ENCODE measurements at places on chromosomes 4 and X.

GRCh38 chrX:24235084-24235710 lies 78.7 kb downstream of the SUPT20HL2 start:
- DNase-seq: no peak

DNA sequence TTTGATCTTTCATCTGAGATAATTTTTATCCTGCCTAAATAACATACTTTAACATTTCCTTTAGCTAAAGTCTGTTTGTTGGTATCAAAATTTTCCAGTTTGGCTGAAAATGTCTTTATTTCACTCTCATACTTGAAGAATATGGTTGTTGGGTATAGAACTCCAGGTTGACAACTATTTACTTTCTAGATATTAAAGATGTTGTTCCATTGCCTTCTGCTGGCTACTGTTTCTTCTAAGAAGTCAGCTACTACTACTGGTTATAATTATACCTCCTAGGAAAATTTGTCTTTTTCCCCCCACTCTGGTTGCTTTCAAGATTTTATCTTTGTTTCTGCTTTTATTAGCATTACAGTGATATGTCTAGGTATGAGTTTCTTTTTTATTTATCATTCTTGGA lies 75.7 kb downstream of the SH3RF1 start:
- no peak for DNase-seq

DNA sequence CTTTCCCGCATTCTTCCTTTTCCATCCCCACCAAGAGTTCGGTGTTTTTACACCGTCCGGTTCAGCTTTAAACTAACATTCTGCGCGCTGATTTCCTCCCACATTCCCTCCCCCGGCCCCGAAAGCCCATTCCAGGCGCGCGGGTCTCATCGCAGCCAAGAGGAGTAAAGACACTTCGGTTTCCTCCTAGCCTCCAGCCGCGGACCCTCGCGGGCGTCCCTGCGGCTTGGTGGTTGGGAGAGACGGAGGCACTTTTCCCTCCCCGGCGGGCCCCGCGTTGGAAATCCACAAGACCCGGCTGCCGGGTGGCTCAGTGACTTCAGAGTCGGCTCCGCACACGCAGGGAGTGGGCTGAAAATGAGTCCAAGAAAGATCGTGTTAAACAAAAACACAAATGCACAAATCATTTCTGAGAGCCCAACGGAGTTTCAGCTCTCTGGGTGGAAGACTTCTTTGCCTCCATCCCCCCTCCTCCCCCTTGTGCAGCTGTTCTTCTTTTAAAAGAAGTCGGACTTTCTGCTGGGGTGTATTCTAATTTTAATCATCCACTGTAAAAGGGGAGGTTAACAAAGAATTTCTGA lies 2.0 kb upstream of the ARX start:
- no peak for DNase-seq

DNA sequence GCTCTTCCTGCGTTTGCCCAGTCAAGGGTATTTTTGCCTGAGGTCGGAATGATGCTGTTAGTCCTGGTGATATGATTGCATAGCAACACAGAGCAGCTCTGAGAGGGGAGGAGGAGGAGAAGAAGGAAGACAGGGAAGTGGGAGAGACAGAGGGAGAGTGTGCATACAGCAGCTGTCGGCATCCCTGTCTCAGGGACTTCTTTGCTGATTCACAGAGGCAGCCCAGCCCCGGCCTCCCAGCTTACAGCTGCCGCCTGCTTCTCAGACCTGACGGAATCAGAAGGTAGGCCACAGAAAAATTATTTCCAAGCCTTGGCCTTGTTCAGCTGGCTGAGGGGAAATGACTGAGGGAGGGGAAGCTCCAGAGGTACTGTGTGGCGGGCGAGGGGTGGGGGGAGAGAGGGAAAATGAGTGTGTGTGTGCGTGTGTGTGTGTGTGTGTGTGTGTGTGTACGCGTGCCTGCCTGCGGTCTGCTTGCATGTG lies 319 bp downstream of the DRP2 start:
- peak; percentile 62 for DNase-seq

DNA sequence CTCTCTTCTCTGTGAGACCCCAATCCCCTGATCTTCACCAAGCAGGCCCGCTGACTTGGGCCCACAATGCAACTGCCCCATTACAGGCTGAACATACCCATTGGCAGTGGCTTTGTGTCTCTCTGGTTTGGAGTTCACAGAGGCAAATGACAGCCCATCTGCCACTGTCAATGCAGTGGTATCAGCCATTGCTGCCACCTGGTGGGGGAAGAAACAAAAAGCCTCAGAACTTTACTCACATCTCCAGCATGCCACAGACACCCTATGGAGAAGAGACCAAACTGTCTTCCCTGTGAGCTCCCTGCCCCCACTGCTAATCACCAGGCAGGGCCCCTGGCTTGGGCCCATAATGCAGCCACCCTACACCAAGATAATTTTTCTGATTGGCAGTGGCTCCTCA lies 729.3 kb upstream of the ACTRT1 start:
- no peak for DNase-seq

DNA sequence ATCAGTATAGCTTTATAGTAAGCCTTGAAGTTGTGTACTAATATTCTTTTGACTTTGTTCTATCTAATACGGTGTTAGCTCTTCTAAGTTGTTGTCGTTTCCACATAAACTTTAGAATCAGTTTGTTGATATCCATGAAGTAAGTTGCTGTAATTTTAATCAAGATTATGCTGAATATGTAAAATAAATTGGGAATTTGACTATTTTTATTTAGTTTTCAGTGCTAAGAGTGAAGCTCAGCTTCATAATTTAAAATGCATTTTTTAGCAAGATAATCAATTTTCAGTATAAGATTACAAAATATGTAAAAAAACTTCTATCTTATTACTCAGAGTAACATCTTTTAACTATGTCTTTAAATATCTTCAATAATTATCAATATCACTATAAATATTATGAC lies 1374.8 kb downstream of the PCDH7 start:
- DNase-seq: no peak

- no peak for DNase-seq
Measured at GRCh38 chr4:172707622-172708021, 461.0 kb upstream of the GALNT7 start.

Data from astrocyte of the spinal cord (primary cell).